ENCODE measurements at places on chromosomes 5 and 9.

- DNase-seq = no peak
These were observed 10.6 kb downstream of the TAS2R1 start for GRCh38 chr5:9619331-9620092.

DNA sequence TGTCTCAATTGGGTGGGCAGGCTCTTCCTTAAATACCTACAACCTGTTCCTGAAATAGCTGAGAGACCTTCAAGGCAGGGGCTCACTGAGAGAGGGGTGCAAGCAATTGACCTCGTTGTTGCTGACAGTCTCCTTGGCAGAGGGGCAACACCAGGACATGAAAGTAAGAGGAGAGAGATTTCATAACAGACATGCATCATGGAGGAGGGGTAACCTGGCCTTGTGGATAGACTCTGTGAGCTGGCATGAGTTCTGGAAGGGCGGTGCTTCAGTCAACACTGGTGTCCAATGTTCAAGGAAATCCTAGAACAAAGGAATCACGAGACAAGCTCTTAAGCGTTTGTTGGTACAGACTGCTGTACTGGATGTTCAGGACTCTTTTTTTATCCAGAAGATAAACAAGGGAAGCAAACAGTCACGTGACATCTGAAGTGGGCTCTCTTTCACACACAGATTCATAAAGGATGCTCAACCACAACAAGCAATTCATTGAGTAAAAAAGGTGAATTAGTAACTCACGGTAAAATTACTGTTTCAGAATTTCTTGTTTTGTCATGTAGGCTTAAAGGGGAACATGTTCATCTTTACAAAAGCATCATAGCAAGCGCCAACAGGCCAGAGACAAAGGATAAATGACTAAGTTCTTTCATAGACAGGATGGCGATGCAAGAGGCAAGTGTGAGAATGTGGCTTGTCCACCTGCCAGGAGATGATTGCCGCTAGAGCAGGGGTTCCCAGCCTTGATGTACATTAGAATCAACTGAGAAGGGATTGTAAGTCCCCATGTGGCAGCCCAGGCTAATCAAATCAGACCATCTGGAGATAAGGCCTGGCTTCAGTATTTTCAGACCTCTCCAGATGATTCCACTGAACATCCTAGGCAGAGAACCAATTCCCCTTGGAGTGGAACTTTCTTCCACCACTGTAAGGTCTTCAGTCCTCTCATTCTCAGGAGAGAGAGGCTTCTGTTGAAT is 20.7 kb downstream of the ANKRA2 start:
- DNase-seq = no peak

GRCh38 chr9:91978740-91979414 is 28.8 kb upstream of the ROR2 start:
- DNase-seq = peak; percentile 85

- DNase-seq = no peak
These were observed 36.6 kb downstream of the MRPL36 start for GRCh38 chr5:1762883-1763547.

- DNase-seq = no peak
These were observed 13.3 kb downstream of the GTF3C5 start for GRCh38 chr9:133044125-133044524.
